CMK (cell line): ENCODE measurements at places on chromosomes 16 and 17.

DNA sequence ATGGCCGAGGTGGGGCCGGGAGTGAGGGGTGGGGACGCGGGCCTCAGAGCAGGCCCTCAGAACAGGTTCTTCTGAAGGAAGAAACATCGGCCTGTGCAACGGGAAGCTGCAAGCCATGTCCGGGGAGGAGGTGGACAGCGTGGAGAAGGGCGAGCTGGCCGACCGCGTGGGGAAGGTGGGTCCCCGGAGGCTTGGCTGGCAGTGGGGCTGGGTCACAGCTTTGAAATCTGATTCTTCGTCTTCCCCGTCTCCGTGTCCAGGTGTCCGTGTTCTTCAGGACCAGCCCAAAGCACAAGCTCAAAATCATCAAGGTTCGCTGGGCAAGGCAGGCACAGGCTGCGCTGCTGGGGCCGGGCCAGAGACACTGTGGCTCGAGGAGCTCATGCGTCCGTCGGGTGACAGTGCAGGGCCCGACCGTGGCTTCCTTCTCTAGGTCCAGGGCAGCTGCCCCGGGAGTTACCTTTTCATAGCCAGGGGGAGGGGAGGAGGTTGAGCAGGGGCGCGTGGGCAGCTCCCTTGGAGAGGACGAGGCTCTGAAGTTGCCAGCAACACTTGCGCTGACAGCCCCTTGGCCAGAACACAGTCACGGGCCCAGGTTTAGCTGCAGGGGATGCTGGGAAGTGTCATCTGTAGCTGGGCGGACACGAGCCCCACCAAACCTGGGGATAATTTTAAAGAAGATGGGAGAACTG is 51.3 kb downstream of the MEAK7 start:
- no peak for DNase-seq

- DNase-seq = no peak
Measured at GRCh38 chr16:23131436-23131835, 17.8 kb downstream of the USP31 start.

DNA sequence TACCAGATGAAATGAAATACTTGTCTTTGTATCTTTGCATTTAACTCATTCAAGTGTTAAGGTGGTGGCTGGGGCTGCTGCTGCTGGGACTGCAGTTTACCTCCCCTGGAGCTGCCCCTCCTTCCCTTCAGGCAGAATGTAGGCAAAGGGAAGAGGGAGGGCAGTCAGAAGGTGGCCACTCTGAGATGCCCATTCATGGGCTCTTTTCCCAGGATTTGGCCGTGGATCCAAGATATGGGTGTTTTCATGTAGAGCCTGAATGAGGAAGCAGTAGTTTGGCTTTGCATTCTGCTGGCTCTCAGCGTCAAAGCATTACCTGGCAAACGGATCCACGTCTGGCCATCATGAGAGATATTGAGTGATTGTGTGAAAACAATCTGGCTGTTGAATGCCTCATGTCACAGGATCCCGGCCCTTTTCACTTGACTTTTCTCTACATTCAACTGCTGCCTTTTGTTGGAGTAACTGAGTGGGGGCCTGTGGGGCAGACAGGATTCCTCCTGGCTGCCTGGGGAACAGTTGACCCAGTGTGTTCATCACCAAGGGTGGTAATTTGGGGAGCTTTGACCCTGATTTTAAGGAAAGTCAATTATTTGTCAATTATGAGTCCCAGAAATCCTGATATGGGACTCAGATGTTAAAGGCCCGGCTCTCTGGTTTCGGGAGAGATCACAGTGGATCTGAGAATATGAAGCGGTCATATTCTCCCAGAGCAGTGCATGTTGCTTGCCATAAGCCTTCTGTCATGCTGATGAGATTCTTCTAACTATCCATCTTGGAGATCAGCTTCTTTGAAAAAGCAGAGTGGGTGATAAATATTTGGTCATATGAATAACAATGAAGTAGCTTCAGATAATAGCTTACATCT is 236.8 kb downstream of the IRX3 start:
- DNase-seq = no peak

GRCh38 chr17:65797809-65798208 is 236.4 kb upstream of the AXIN2 start:
- no peak for DNase-seq

- no peak for DNase-seq
Measured at GRCh38 chr17:9672266-9672665, 26.9 kb downstream of the USP43 start.

GRCh38 chr16:59060207-59060606 is 326.1 kb upstream of the GOT2 start:
- no peak for DNase-seq

DNA sequence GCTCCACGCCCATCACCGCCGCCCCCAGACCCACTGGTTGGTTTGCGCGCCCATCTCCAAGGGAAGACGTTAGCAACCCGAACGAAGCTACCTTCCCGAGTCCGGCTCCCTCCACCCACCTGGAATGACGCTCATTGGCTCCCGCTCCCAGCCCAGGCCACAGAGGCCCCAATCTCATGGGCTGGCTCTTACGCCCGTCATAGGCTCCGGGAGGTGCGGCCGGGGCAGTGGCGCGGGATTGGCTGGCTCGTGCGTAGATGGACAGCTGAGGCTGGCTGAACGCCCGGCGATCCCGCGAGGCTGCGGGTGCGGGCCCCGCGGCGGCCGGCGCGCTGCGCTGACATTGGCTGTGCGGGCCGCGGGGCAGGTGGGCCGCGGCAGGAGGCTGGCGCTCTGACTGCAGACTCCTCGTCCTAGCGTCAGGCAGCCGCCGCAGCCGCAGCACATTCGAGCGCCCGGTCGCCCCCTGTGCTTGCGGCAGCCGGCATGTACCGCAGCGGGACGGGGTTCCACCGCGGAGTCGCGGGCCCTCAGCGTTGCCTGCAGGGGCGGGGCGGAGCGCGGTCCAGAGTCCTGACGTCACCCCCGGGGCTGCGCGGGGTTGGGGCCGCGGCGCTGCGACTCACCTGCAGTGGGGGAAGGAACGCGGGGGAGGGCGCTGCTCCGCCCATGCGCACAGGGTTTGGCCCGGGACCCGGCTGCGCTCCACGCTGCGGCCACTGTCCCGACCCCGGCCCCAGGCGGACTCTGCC is 453 bp upstream of the MYH10 start:
- peak; percentile 99 for DNase-seq

- no peak for DNase-seq
Measured at GRCh38 chr17:10768750-10769251, 35.1 kb downstream of the TMEM238L start.

GRCh38 chr16:4313563-4314531 is 2.0 kb upstream of the GLIS2 start:
- no peak for DNase-seq

GRCh38 chr17:28963055-28963611 is 11.8 kb upstream of the PHF12 start:
- no peak for DNase-seq

- DNase-seq = no peak
Measured at GRCh38 chr17:15919466-15919865, 25.5 kb upstream of the ADORA2B start.

DNA sequence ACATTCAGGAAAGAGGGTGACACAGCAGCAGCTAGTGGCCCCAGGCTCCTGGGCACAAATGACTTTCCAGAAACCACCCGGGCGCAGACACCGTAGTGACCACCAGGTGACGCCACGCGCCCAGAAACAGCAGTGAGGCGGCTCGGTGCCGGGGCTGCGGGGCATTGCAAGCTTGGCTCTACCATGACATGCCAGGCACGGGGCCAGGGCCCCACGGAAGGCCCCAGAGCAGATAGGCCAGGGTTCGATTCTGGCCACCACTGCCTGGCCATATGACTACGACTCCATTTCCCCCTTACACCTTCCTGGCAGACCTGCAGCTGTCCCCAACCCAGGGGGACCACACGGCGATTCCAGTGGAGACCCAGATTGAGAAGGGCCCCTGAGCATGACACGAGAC is 6.7 kb downstream of the RHBDF1 start:
- no peak for DNase-seq

DNA sequence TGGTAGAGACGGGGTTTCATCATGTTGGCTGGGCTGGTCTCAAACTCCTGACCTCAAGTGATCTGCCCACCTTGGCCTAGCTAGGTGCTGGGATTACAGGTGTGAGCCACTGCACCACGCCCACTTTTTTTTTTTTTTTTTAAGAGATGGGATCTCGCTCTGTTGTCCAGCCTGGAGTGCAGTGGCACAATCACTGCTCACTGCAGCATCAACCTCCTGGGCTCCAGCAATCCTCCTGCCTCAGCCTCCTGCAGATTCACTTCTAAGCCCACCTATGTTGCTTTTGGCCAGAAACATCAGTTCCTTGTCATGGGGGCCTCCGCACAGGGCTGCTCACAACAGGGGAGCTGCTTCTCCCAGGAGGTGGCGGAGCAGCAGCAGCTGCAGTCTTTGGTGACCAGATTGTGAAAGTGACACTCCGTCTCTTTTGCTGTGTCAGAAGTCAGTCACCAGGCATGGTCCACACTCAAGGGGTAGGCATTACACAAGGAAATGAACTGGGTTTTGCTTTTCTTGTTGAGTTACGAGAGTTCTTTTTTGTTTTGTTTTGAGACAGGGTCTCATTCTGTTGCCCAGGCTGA is 4.5 kb upstream of the NME4 start:
- DNase-seq = no peak

DNA sequence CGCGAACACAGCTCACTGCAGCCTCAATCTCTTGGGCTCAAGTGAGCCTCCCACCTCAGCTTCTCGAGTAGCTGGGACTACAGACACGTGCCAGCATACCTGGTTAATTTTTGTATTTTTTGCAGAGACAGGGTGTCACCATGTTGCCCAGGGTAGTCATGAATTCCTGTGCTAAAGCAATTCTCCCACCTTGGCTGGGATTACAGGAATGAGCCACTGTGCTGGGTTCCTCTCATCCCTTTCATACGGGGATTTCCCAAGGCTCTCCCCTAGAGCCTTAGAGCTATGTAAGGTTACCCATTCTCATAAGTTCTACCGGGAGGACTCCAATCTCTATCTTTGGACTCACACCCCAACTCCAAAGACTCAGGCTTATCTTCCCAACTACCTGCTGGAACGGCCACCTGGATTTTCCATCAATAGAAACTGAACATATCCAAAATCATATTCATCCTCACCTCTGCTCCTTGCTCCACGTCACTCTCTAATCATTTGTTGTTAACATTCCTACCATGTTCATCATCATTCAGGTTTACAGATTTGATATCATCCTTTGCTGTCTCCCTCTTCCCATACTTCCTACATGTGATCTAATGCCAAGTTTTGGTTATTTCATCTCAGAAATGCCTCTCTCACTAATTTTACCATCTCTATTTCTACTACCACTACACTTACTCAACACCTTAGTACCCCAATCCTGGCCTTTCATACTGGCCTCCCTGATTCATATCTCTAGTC is 92.5 kb downstream of the NCOR1 start:
- no peak for DNase-seq

- DNase-seq = no peak
Measured at GRCh38 chr16:54093281-54093680, 193.3 kb downstream of the IRX3 start.

DNA sequence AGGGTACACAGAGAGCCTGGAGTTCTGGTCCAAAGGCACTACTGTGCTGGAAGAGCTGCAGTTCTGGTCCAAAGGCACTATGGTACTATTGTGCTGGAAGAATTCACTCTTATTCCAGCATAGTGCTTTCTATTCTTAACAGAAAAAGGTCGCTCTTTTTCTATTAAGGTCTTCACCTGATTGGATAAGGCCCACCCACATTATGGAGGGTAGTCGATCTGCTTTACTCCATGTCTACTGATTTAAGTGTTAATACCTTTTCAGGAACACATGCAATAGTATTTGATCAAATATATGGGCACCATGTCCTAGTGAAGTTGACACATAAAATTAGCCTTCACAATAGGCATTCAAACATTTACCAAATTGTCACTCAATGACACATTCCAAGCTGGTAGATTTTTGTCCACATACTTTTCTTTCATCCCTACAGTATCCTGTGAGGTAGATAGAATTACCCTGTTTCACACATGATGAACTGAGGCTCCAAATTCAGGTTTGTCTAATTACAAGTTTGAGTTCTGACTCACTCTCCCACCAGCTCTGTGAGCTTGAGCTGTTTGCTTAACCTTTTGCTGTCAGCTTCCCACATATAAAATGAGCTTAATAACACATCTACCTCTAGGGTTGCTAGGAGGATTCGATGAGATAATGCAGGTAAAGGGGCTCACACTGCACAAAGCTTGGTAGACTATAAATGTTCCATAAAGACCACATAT is 129.9 kb downstream of the AIPL1 start:
- no peak for DNase-seq

DNA sequence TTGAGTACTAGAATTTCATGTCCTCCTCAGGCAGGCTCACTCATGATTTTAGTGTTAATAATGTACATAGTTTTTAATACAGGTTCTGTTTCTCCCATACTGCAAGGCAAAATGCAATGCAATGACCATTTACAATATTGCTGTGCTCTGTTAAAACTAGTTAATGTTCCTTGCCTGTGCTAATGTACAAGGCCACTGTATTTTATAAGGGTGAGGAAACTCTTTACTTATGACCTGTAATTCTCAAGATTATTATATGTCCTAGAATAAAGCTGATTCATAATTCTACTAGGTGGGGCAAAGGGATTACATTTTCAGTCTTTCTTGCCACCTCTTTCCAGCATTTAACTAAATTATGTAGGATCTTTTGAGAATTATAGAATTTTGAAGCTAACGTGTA is 19.4 kb downstream of the TMIGD1 start:
- no peak for DNase-seq

DNA sequence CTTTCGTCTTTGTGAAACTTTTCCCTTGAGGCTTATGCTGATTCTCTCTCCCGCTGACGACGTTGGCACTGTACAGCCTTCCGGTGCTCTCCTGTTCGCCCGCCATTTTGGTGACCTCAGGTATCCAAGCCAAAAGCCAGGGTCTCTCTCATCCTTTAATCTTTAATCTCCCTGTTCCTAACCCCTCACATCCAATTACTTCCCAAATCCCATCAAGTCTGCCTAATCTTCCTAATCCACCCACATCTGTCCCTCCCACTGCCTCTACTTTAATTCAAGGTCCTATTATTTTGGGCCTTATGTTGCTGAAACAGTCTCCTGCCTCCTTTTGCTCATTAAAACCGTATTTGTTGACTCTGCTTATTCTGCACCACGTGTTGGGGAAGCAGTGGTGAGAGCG is 7.3 kb downstream of the WRAP53 start:
- DNase-seq = no peak

DNA sequence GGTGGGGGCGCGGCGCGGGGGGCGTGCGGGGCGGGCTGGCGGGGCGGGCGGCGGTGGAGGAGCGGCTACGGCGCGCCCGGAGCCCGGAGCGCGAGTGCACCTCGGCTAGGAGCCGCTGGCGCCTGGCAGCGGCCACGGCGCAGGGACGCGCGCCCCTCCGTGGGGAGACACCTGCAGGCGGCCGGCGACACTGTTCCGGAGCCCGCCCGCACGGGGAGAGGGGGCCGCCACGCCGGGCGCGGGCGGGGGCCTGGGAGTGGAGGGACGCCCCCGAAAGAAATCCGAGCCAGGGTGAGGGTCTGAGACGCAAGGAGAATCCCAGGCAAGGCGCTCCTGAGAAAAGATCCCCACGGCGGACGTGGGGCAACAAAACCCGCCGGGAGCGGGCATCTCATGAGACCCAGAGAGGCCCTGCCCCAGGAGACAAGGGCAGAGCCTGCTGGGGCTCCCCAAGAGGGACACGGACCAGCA is at the start of gene GSG1L:
TSS of gene GSG1L (minus strand) at position 124 of the 471 bp plus-strand sequence. CDS start 290 bp downstream, outside the sequence.
- no peak for DNase-seq

- DNase-seq = no peak
Measured at GRCh38 chr17:61411261-61412142, 11.9 kb downstream of the TBX2 start.
